ENCODE measurements at places on chromosomes 1 and 21.

GRCh38 chr1:50605186-50605875, 182.1 kb upstream of the DMRTA2 start:
- no peak for DNase-seq

- DNase-seq, result no peak
Measured at GRCh38 chr1:58818075-58818474, 34.2 kb upstream of the JUN start.

DNA sequence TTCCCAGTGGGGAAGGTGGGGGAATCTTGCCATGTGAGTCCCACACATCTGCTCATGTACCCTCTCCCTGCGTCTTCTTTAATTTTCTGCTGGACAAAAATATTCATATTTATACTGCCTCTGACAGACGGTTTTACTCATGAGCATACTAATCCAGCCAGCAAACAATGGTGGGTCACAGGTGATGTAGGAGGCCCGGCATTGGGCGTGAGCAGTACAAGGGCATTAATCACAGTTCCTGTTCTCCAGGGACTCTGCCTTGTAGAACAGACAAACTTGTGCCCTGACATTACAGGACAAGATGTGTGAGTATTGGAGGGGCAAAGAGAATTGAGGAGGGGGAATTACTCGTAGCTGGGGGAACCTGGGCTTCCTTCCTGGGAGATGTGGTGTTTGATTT, 25.0 kb downstream of the MTARC1 start:
- DNase-seq, result no peak

DNA sequence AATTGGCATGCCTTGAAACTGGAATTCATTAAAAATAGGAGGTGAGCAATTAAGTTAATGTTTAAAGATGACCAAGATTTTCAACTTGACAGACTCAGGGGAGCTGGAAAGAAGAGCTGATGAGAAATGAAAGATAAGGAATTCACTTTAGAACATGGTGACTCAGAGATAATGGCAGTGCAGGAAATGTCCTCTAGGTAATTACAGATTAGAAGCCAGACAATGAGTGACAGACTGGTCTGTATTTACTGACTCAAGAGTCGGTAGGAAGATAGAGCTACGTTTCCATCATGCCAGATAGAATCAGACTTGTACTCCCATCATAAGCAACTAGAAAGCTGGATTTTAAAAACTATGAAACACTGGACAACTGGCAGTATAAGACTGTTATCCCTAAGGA, 151.6 kb downstream of the AJAP1 start:
- DNase-seq, result no peak

GRCh38 chr1:26946270-26946669, 14.0 kb downstream of the KDF1 start:
- DNase-seq, result no peak

DNA sequence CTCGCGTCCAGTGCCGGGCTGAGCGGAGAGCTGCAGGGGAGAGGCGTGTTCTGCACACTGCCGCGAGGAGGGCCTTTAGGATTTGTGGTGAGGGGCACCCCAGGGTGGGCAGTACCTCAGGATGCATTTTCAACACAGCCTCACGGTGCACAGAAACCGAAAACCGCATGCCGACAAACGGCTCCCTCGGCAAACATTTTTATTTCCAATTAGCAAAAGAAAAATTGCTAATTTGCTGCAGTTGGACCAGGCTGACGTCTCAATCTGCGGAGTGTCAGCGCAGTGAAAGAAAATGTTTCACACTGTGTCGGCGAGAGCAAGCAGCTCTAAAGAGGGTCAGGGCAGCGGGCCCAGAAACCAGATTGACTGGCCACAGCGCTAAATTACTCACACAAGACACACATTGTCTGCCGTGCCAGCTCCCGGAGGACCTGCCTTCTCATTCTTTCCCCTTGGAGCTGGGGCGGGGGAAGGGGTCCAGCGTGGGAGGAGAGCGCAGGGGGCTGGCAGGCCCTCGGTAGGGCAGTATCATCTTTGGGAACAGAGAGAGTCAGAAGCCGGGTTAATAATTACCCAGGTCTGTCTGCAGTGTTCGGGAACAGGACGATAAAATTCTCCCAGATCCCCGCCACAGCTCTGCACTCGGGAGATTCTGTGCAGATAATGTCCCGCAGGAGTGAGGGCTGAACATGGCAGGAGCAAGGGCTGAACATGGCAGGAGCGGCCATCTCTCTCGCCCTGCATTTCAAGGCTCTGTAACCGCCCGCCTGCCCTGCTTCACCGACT, 150.2 kb downstream of the PRDM16 start:
- no peak for DNase-seq

DNA sequence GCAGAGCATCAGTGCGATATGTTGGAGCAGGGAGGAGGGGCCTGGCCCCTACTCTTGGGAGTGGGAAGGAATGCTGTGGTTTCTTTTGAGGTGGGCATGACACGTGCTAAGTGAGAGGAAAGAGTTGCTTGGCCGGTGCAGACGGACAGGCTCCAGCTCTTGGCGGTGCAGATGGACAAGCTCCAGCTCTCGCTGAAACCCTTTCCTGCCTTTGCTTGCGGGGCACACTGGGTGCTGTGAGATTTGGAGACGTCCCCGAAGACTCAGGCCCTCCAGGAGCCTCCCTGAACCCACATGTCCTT, 15.9 kb downstream of the PDXK start:
- no peak for DNase-seq

DNA sequence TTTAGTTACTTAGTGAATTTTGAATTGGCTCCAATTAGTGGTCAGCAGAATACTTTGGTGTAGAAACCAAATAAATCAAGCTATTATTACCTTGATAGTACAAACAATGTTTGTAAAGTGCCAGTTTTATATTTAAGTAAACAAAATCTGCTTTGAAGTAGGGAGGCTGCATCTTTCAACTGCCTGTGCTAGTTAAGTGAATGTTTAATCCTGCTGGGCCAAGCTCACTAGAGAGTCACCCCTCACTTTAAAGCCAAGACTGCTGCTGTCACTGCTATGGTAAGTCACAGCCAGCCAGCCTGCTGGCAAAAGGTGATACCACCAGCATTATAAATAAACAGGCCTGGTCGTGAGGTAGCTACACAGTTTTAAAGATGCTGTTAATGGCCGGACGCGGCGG, 10.3 kb upstream of the CFAP126 start:
- DNase-seq, result no peak

- no peak for DNase-seq
Measured at GRCh38 chr1:67401443-67401842, 28.8 kb downstream of the SERBP1 start.

DNA sequence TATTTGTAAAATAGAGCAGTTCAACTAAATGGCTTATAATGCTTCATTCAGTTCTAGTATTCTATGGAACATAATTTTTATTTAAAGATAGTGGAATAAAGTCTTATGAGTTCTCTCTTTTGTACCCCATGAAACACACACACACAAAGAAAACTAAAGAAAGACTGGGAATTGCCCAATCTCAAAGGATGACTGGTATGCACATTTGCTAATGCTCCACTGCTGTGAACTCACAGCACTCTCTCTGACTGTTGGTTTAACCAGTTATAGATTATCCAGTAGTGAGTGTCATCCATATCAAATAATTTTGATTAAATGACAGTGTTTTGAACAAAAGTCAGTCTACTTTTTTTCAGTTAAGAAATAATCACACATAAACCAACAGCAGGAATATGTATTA, 1082.4 kb upstream of the B3GALT2 start:
- DNase-seq, result no peak

DNA sequence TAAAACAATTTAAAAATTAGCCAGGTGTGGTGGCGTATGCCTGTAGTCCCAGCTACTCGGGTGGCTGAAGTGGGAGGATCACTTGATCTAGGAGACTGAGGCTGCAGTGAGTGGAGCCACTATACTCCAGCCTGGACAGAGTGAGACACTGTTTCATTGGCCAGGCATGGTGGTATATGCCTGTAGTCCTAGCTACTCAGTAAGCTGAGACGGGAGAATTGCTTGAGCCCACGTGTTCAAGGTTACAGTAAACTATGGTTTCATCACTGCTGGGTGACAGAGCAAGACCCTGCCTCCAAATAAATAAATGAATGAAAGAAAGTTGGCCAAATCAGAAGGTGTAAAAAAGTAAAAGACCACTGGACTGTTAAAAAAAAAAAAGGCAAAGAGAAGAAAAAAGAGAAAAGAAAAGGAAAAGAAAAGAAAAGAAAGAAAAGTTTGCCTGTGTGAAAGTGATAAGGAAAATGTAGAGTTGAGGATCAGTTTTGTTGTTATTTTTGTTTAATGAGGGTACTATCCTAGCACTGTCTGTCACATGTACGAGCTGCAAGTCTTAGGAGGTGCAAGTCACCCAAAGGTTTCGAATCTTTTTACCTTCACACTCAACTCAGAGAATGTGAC, 52.3 kb downstream of the LUZP1 start:
- no peak for DNase-seq

- no peak for DNase-seq
Measured at GRCh38 chr1:21511579-21512522, 2.6 kb downstream of the ALPL start.

DNA sequence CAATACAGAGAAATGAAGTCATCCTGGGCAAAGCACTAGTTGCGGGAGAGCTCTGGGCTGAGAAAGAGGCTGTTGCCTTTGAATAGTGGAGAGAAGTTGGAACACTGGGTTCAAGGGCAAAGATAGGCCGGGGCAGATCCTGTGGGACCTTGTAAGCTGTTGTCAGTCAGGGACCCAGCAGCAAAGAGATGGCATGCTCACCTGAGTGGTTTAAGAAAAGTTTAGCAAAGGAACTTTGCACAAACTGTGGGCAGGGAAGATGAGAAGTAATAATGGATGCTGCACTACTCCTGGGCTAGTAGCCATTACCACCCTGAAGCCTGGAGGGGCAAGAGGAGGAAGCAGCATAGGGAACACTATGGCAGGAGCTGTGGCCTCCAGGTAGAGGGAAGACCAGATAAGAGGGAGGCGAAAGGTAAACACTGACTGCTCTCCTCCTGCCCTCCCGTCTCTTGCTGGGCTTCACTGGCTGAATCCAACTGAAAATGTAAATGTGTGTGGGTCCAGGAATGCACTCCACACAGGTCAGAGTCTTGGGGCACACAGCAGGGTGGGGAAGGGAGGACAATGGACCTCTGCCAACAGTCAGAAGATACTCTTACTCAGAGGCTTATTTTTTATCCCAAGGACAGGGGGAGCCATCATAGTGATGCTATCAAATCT, 129.2 kb downstream of the PLPP3 start:
- DNase-seq, result no peak

DNA sequence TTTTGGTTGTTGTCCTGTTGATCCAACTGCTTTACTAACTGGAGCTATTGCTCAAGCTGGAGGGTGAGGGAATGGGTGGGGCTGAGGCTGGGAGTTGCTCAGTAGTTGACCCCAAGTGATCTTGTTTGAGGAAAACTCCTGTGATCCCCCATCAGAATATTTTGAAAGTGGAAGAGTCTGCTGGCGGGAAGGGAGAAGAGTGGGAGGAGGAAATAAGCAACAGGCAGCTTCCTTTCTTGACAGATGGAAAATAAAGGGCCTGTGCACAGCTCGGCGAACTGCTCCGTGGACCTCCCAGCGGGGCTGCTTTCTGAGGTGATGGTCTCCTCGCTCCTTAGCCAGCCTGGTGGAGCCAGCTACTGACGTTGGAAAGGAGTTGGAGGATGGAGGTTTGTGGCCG, 199.1 kb upstream of the LMO4 start:
- no peak for DNase-seq

- no peak for DNase-seq
Measured at GRCh38 chr1:119384591-119384990, 16.0 kb downstream of the HAO2 start.

DNA sequence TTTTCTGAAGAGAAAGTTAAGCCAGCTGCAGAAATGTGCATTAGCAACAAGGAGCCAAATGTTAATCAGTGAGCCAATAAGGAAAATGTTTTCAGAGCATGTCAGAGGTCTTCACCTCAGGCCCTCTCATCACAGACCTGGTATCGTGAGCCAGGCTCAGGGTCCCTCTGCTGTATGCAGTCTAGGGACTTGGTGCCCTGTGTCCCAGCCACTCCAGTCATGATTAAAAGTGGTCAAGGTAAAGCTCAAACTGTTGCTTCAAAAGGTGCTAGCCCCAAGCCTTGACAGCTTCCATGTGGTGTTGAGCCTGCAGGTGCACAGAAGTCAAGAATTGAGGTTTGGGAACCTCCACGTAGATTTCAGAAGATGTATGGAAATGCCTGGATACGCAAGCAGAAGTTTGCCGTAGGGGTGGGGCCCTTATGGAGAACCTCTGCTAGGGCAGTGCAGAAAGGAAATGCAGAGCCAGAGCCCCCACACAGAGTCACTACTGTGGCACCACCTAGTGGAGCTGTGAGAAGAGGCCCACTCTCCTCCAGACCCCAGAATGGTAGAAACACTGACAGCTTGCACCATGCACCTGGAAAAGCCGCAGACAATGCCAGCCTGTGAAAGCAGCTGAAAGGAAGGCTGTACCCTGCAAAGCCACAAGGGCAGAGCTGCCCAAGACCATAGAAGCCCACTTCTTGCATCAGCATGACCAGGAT, 1128.7 kb downstream of the AMY1C start:
- no peak for DNase-seq

GRCh38 chr1:150575072-150575489, 4.3 kb downstream of the MCL1 start:
- no peak for DNase-seq

DNA sequence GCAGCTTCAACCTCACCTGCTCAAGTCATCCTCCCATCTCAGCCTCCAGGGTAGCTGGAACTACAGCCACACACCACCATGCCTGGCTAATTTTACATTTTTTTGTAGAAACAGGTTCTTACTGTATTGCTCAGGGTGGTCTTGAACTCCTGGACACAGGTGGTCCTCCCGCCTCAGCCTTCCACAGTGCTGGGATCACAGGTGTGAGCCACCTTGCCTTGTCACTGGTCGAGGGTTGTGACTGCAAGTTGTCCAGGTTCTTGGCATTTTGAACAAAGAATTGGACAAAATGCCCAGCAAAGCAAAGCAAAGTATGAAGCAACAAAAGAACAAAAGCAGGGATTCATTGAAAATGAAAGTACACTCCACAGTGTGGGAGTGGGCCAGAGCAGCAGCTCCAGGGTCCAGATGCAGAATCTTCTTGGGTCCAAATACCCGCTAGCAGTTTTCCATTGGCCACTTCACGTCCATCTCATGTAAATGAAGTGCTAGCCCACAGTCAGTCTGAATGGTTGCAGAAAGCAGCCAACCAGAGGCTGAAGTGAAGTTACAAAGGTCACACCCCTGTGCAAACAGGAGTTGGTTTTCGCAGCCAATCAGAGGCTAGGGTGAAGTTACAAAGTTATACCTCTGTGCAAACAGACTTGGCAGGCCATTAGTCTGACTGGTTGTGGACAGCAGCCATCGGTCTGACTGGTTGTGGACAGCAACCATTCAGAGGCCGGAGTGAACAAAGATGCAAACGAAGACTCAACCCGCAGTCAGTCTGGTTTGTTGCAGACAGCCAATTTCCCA, 109.5 kb upstream of the KIF26B start:
- no peak for DNase-seq

- DNase-seq, result no peak
Measured at GRCh38 chr21:45227735-45228134, 60.0 kb downstream of the POFUT2 start.

GRCh38 chr21:14058566-14058965, 152.2 kb downstream of the LIPI start:
- no peak for DNase-seq

GRCh38 chr21:41437729-41438128, 11.7 kb downstream of the MX1 start:
- no peak for DNase-seq

All from SIG-M5 (cell line).